Activated CD4-positive, CD25-positive, alpha-beta regulatory T cell treated with anti-CD3 and anti-CD28 coated beads, Interleukin-2, amount 50 U/mL, for 24 hours (primary cell): ENCODE measurements at places on chromosomes 5 and 9.

DNA sequence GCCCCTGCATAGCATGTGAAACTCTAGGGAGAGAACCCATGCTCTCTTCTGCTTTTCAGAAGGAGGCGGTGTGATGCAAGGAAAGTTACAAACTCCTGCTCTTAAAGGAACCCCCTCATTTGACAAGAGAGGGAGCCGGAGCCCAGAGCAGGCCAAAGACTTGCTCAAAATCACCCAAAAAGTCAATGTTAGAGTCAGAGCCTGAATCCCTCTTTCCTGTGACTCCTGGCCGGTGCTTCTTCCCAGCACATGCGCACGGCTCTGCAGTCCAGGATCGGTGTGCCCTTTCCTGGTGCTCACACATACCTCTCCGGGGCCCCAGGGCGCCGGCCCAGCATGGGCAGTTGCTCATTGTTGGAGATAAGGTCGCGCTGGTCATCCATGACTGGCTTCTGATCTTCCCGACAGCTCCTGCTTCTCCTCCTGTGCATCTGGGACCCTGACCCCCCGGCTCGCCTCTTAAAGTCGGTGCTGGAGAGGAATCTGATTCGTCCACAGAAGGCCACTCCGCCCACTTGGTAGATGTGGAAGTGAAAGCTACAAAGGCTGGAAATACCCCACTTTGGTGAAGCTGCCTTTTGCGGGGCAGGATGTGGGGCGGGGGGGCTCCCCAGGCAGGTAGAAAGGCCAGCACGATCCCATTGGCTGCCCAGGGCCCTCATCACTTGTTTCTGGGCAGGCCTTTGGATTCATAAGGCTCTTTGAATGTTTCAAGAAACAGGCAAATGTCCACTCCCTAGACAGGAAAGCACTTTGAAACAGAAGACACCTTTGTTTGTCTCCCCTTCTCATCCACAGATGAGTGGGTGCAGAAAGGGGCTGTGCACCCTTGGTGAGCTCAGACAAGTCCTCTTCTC is at the start of gene CD74:
Gene CD74 (minus strand): TSS at position 592 of the 857 bp plus-strand sequence. CDS start 161 bp downstream, at position 431.
- ATAC-seq = peak; percentile 87

DNA sequence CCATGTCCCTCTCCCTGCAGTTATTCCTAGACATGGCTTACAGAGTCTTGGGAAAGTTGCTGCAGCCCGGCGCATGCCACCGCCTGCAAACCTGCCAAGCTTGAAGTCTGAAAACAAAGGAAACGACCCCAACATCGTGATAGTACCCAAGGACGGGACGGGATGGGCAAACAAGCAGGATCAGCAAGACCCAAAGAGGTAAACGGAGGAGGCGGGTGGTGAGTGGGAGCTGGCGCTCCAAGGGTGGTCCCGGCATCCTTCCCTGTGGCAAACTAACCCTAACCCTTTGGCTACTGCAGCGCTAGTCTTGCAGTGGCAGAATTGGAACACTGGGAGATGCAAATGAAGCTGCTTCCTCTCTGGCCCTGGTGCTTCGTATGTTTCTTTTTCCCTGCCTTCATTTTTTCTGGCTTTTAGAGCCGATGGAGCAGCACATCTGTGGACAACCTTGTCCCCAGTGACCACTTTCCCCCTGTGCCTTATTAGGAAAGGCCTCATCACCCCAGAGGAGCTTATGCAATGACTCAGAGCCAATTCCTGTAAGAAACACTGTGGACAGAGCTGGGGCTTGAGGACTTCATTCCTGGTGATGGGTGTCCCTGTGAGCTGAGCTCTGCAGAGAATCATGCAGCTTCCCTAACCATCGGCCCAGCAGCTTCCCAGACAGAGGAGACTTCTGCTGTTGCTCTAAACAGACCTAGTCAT is 38.9 kb downstream of the PRRC2B start:
- ATAC-seq = no peak

GRCh38 chr9:105881654-105882349 is 187.5 kb downstream of the TMEM38B start:
- no peak for ATAC-seq

DNA sequence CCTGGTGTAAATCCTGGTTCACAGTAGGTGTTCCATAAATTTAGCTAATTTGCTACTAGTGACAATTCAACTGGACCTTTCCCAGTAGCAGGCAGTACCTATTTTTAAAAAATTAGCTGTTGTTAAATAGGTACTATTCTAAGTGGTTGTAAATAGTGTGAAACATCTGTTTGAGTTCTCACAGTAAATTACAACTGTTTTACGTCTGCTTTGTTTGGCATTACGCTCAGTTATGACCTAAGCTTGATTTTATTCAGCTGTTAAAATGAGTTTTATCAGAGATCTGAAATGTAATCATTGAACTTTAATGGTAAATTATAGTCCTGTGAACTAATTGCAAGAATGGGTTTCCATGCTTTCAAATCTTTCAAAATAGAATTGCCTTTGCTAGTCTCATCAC is 93.9 kb downstream of the GPBP1 start:
- no peak for ATAC-seq

DNA sequence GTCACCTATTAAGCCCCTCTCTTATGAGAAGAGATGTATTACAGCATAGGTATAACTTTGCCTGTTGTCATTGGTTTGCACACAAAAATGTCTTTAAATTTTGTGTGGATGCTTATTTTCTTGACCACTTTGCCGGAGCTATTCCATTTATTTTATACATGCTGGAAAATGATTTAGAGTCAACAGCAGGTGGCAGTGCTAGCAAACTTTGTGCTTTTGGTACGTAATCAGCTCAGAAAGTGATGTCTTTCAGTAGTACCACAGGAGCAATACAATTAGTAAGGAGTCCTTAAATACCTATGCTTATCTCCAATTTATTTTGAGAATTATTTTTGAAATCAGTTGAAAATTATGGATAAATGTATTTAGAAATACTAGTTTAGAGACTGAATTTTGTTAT is 19.8 kb upstream of the NUDT12 start:
- ATAC-seq = no peak

GRCh38 chr5:7868427-7868772 is 431 bp downstream of the FASTKD3 start:
- no peak for ATAC-seq

DNA sequence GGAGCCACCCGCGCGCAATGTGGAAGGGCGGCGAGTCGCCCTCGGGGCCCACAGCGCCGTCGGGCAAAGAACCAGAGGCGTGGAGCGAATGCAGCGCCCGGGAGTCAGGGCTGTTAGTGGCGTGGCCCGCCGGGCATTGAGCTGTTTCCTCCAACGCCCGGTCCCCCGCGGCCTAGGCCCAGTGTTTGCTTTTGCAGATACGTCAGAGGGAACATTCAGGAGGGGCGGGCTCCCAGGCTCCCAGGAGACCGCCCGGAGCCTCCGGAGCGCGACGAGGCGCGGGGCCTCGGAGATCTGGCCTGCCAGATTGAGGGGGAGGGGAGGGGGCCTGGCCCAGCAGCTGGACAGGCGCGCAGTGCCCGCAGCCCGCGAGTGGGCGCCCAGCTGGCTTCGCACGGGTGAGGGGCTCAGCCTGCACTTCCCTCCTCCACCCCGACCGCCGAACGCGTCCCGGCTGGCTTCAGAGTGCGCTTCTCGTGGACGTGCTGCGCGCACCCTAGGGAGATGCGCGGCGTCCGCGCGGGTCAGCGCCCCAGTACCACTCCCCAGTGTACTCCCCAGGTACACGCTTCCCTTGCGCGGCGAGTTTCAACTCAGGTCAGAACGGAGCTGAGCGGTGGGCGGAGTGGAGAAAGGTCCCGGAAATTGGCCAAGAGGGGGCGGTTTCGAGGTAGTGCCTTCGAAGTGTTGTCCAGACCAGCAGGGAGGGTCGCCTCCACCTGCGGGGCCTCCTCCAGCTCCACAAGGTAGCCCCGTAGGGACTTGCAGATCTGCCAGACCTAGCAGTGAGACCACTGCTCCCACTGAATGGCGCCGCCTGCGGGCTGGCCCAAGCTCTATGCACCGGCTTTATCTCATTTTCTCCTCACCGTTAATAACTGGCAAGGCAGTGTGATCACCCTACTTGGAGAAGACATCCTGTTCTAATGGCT is 130.4 kb downstream of the TMEM174 start:
- ATAC-seq = no peak
